CD4-positive, alpha-beta T cell treated with Interleukin-6 at 100 ng/mL for 8 hours (primary cell): ENCODE measurements at places on chromosomes 3 and 15.

- DNase-seq = peak; percentile 44
Observed at GRCh38 chr3:172675441-172676193, 35.2 kb downstream of the NCEH1 start.

DNA sequence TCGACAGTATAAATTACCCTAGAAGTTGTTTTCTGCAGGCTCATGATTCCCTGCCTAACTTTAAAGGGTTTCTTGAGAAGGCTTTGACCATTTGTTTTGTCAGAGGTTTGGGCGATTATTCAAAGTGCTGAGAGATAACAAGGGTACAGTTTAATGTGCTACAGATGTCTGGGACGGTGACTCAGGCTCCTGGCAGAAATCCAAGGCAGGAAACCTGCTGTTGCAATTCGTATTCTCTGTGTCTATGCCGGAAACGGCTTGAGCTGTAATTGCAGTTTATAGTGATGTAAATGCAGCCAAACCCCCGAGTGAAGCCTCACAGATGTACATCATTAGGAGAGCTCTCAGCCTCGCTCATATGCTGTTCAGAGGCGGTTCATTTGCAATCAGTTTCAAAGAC, 65.6 kb downstream of the SYNPR start:
- DNase-seq = no peak

- DNase-seq = no peak
Observed at GRCh38 chr3:124939661-124940060, 5.1 kb upstream of the MUC13 start.

DNA sequence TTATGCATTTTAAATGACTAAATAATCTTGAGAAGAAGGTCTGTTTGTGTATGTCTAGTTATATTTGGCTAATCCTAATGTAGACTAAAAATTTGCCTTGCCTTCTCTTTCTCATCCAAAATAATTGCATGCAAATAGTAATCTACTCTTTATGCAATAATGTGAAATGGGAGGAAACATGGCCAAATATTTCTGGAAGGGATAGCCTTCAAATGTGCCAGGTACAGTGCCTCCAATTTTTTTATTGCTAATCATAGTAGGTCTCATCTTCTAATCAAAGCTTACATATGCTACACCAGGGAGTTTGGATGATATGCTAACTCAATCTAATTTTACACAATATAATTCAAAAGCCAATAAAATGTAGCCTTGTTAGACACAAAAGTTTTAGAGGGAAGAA, 911.3 kb downstream of the NAALADL2 start:
- DNase-seq = no peak

GRCh38 chr3:94909726-94910125, 846.9 kb downstream of the NSUN3 start:
- DNase-seq = no peak

DNA sequence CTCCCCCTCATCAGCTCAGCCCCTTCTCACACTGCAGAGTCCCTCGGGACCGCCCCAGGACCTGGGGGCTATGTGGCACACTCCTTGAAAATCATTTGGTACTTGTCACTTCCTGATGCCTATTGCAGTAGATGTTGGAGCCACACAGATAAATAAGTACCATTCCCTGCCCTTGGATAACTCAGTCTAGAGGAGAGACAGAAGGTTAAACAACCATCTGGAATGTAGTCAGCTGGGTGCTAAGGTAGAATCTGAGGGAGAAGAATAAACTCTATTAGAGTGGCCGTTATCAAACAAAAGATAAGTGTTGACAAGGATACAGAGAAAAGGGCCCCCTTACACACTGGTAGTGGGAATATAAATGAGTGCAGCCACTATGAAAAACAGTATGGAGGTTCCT, 112.3 kb upstream of the NR2E3 start:
- DNase-seq = no peak
